ENCODE measurements at places on chromosomes 5 and 9.

- peak; percentile 56 for DNase-seq
Observed at GRCh38 chr9:130172161-130172857, at the start of gene NCS1. NCS1 (plus strand) TSS chr9:130172404; CDS start chr9:130172664, 260 bp downstream.

DNA sequence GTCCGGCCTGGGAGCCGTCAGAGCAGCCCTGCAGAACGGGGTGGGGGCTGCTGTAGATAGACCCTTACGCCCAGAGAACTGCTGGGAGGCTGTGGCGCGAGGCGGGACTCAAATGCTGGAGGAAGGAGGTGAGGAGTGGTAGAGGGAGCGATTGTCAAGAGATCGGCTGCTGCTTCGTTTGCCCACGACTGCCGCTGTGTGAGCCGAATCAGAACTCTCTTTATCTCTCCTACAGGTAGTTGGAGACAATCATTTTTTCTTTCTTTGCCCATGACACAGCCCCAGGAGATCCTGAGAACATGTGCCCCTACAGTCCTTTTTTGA lies 456 bp downstream of the ZNF79 start:
- no peak for DNase-seq

DNA sequence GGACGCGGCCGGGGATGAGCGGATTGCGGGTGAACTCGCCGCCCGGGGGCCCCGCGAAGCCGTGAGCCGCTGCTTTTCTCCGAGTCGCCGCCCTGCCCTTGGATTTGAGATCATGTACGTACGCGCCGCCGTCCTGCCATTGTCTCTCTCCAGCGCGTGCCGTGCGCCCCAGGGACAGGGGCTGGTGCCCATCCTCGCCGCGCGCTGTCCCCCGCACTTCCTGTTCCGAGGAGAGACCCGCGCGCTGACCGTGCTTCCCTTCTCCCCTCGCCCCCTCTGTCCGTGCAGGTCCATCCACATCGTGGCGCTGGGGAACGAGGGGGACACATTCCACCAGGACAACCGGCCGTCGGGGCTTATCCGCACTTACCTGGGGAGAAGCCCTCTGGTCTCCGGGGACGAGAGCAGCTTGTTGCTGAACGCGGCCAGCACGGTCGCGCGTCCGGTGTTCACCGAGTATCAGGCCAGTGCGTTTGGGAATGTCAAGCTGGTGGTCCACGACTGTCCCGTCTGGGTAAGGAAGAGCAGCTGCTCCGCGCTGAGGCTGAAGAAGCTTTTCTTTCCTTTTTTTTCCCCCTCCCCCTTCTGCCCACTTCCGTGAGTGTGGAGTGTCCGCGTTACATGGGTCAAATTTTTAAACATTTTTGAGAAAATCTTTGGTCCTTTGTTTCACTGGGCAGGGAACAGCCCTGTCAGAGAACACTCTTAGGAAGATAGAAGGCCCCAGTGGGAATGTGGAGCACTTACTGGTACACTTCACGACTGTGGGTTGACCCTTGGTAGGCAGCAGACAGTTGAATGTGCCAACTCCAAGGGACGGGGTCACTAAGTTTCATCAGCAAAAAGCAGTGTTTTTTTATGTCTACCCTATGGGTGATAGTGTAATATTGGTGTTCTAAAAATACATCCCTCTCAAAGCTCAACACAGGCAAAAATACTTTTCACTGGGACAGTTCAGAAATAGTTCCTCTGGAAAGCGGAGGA lies 727 bp downstream of the RHOBTB3 start:
- DNase-seq = peak; percentile 73

GRCh38 chr5:35339616-35340100 lies 109.4 kb upstream of the PRLR start:
- DNase-seq = no peak

GRCh38 chr5:82858151-82859025 lies 218.8 kb downstream of the TMEM167A start:
- DNase-seq = no peak

- peak; percentile 44 for DNase-seq
Observed at GRCh38 chr5:95081500-95081960, 203.4 kb downstream of the MCTP1 start.

DNA sequence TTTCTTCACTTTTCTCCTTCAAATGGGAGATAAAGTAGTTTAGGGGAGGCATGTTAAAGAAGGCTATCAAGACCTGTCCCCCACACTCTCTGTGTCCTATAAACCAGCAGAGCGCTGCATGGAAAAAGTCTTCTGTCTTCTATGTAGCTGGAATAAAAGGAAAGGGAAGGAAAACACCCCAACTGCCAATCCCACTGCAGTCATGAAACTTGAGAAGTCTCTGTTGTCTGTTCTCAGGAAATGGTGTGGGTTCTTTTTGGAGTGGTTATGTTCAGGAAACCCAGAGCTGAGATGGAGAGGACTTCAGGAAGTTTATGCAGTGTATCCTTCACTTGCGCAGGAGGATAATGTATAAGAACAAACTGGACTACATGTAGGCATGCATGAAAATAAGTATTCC lies 274.3 kb downstream of the GAS1 start:
- no peak for DNase-seq

DNA sequence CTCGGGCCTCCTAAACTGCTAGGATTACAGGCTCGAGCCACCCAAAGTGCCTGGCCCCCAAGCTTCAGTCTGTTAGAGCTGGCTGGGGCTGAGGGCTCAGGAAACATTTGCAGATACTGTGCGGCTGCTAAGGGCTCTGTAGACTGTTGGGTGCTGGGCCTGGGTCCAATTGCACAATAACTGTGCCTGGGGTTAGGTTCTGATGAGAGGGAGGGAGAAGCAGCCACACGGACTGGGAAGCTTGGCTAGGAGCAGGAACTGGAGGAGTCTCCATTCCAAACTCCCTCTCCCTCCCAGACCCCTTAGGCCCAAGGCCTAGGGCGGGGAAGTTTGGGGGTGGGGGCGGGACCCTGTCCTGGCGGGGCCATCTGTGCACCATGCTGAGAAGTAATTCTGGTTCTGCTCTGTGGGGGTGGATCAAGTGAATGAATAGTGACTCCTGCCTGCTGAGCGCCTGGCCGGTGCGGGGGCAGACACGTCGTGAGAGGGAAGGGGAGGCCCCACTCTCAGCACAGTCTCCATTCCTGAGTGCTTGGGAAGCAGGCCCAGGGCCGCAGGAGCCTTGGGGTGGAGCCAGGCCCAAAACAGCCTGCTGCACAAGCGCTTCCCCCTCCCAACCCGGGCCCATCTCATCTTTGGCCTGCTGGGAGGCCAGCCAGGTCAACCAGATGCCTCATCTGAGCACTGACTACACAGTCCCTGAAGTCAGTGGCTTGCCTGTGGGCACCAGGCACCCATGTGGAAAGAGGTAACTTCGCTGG lies 1.5 kb downstream of the ASS1 start:
- DNase-seq = peak; percentile 74

DNA sequence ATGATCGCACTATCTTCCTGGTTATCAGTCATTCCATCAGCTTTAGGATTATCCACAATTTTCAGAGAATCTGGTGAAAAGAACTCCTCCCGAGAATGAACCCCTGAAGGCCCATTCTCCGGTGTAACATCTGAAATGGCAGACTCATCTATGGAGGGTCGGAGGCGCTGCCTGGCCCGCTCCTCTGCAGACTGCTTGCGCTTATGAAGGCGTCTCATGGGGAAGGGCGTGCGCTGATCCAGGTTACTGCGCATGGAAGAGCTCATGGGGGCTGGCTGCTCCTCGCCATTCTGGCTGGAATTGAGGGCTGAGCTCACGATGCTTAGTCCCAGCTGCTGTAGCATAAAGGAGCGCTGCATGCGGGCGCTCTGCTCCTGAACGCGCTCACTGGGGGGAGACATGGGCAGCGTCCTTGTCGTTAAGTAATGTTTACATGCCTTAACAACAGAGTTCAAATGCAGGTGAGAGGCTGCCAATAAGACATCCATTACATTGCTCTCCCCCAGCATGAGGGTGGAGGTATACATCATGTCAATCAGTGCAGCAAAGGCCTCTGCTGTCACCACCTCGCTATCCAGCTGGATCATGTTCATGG lies 19.4 kb downstream of the GRHPR start:
- no peak for DNase-seq

GRCh38 chr9:135817951-135818717 lies 89.2 kb downstream of the CAMSAP1 start:
- no peak for DNase-seq
